ENCODE measurements at places on chromosomes 6 and 20.
A peak's percentile ranks its signal among the peaks of the same experiment; 100 is the strongest.

GRCh38 chr6:108250240-108250866 is 10.5 kb downstream of the SNX3 start:
- DNase-seq = peak; percentile 61

DNA sequence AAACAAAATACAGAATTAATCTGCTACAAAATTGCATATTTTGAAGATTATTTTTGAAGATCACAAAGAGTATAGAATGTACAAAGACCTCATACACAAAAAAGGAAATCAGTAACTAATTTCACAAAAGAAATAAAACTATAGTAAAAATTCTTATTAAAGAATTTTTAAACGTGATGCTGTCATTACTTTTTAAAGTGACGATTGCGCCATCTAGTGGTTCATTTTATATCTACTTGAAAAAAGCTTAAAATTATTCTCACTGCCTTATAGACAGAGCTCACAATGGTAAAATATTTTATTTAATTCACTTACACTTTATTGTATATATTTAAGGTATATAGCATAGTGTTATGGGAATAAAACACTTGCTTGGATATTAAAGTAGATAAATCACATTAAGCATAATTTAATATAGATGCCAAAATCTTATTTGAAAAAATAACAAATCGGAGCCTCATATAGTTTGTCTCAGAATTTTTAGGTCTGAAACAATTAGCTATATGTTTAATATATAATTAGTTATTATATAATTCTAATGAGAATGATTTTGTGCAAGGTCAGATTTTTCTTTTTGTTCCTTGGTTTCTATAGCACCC is 128.8 kb downstream of the PHF3 start:
- peak; percentile 54 for DNase-seq

GRCh38 chr6:162940426-162940825 is 212.7 kb downstream of the PACRG start:
- DNase-seq = no peak

GRCh38 chr6:110560239-110561007 is 84.0 kb upstream of the SLC22A16 start:
- no peak for DNase-seq

DNA sequence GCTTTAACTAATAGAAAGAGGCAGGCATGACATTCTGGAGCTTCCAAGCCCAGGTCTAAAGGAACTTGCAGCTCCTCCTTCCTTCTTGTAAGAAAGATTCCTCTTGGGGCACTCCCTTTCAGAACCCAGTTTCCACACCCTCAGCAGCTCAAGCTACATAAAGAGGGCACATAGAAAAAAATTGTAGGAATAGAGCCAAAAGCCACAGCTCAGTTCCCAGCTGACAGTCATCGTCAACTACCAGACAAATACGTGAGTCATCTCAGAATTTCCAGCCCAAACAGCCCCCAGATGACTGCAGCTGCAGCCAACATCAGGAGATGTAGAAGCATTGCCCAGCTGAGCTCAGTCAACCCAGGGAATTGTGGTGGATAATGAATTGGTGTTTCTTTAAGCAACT is 349.8 kb upstream of the ARID1B start:
- no peak for DNase-seq

DNA sequence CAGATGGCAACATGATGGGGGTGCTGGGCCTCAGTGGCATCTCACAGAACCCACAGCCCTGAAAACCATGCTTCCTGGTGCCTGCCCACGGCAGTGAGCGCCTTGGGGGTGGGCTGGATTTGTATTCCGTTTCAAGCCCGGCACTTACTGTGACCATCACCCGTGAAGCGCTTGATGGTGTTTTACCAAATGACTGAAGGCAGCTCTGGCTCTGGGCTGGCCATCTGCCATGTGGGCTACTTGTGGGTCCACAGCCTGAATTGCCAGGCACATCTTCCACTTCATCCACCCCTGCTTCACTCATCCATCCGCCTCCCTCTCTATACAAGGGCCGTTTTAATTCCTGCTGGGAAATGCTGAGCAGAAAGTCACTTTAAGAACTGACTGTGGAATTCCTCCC is 250.9 kb upstream of the GMDS start:
- no peak for DNase-seq

All from NCI-H82 (cell line).